Hindlimb muscle (tissue), 1 donor: ENCODE measurements at places on chromosomes 3 and 15.

GRCh38 chr3:77320514-77320913, 280.6 kb downstream of the ROBO2 start:
- DNase-seq = peak; percentile 25

DNA sequence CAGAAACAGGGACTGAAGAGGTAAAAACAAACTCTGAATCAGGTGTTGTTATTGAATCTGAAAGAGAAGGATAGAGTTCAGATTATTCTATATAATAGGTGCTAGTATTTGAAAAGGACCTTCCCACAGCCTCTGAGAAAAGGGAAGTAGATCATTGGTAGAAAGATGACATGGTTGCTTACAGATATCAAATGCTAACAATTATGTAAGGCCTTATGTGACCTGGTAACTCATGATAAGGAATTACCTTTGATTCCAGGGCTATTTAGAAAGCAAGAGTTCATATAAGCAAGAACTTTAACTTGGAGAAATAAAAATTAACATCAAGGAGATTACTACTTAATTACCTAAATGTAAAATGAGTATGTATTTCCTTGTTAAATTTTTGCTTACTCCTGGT, 7.6 kb downstream of the SLC27A2 start:
- DNase-seq = no peak

DNA sequence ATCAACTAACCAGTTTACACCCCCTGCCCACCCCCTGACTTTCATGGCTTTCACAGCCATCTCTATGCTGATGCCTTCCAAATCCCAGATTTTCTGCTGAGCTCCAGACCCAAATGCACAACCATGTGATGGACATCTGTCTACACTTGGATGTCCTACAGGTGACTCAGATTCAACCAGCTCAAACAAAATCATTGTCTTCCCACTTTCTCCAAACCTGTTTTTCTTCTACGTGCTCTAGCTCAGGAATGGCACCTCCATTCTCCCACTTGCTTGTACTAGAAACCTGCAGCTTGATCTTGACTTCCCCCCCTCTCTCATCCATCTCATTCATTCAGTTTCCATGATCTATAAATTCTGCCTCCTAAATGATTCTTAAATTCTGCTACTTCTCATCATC, 34.1 kb upstream of the RARRES1 start:
- DNase-seq = no peak

- DNase-seq = no peak
Measured at GRCh38 chr15:88023914-88024313, 232.6 kb downstream of the NTRK3 start.

GRCh38 chr15:63083541-63083940, 38.1 kb upstream of the LACTB start:
- DNase-seq = no peak

GRCh38 chr15:23869396-23869795, 182.3 kb upstream of the NDN start:
- no peak for DNase-seq

DNA sequence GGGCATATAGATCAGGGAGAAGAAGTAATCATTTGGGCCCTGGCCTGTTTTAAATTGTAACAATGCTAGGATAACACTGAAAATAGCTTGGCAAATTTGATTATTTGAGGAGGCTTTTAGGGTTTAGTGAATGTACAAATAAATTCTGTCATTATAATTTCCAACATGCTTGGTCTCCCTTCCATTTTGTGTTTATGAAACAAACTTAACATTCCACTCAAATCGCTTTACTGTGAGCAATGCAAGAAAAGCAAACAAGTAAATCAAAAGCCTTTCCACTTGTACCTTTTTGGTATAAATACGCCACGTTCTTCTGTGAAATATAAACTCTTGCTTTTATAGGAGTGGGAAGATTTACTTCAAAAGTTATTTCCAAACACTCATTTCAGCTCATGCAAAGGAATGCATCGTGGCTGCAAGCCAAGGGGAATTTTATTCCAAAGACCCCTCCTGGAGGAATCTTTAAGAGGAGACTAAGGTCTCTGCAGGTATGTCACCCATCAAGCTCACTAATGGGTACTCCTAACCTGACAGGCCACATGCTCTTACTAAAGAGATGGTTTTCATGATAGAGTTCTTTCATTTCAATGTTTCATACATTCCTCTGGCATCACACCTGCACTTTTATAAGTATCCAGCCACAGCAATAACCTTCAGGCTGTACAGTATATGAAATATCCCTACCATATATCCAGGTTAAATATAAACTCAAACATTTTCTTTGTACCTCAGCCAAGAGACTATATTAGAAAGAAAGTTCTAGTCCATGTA, 115.2 kb downstream of the P3H2 start:
- DNase-seq = no peak

- DNase-seq = no peak
Measured at GRCh38 chr3:26191556-26191955, 401.7 kb downstream of the OXSM start.

- DNase-seq = no peak
Measured at GRCh38 chr3:14265246-14265962, 86.8 kb downstream of the LSM3 start.

- DNase-seq = no peak
Measured at GRCh38 chr3:141414800-141415462, 46.6 kb downstream of the ZBTB38 start.

GRCh38 chr3:52461874-52462273, 6.5 kb downstream of the NISCH start:
- no peak for DNase-seq

DNA sequence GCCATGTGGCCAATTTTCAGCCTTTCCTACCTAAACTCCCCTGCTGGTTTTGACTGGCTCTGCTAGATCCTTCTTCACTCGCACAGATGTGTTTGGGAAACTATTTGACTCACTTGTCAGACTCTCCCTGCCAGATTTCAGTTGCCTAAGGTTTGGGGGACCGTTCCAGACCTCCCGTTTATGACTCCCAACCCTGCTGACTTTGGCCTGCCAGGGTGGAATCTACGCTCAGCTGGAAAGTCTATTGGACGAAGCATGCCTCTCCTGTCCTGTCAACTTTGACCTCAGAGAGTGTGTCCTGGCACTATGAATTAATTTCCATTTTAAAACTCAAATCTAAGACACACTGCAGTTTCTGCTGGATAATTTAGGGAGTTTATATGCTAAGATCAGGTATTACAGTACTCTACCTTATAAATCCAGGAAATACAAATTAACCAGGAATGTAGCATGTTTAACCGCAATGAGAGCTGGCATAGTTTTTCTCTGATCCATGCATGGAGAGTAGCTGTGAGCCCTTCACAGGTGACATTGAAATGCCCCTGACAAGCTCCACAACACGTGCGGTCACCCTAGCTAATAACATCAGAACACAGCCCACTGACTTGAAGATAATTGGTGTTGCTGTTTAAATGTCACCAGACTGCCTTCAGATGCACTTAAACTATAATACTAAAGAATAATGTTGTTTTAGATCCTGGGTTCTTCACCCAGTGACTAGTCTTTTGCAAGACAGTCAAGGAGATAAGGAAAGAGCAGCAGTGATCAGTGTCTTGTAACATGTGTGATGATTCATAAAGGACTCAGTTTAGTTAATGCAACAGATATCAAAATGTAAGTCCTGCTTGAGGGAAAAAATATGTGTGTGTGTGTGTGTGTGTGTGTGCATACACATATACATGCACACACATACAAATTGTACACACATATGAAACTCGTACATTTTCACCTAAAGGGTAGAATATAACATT, 223.0 kb upstream of the MCTP2 start:
- DNase-seq = no peak

DNA sequence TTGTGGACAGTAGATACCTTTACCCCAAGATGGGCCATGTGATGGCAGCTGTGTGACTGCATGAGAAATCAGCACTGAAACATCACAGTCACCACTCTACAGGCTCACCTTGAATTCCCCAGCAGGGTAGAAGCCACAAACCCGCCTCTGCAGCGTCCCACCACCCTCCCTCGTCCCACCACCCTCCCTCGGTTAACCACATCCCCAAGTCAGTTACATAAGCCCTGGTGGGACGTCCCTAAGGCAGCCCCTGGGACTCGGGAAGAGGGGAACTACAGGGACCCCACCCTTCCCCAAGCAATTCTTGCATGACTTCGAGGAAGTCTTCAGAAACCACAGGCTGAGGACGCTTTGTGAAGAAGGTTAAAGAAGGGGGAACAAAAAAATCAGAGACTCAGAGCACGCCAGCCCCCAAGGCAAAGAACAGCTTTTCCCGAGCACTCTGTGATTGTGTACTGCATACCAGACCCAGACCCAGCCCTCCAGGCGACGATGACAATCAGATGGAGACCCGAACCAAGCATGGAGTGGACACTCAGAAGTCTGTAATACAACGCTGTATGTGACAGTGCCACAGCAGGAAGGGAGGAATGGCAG, 60.5 kb downstream of the SH3BP5 start:
- no peak for DNase-seq

GRCh38 chr3:140219923-140220452, 285.0 kb downstream of the CLSTN2 start:
- DNase-seq = no peak

DNA sequence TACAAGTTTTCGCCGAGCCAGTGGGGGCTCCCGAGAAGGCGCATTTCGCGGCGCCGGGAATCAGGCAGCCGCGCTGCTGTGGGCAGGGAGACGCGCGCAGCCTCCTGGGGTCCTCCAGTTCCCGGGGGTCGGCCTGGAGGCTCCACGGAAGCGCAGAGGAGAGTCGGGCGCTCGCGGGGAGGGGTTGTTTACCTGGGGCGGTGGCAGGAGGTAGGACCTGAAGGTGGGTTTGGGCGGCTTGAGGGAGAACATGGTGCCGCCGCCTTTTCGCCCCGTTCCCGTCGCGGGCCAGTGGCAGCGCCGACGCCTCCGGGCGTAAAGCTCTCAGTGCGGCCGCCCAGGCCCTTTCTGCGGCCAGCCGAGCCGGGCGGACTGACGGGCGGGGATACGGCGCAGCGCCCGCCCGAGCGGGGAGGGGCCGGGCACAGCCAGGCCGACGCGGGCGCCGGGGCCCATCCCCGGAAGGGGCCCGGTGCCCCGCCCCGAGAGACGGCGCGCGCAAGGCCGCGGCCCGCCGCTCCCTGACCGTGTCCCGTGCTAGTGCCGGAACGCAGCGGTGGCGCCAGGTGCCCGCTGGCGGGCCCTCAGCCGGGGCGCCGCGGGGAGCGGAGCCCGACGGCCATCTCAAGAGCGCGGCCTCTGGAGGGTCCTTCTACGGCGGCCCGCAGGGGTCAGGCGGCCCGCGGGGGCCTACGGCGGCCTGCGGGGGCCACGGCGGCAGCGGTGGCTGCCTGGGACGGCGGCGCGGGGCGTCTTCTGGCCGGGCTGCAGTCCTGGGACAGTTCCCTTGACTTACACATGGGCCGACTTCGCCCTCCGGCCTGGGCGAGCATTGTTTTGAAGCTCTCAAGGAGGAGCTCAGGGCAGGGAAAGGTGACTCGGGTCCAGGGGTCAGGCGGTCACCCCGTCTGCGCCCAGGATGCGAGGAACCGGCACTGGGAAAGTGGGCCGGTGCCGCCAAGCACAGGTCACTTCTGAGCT, at the start of gene MTMR10:
Gene MTMR10, minus strand, starts transcription at position 374 of the 981 bp plus-strand sequence. Its CDS starts 122 bp downstream, at position 252.
- peak; percentile 84 for DNase-seq

GRCh38 chr15:36603987-36604386, 24.6 kb downstream of the CDIN1 start:
- DNase-seq = no peak

DNA sequence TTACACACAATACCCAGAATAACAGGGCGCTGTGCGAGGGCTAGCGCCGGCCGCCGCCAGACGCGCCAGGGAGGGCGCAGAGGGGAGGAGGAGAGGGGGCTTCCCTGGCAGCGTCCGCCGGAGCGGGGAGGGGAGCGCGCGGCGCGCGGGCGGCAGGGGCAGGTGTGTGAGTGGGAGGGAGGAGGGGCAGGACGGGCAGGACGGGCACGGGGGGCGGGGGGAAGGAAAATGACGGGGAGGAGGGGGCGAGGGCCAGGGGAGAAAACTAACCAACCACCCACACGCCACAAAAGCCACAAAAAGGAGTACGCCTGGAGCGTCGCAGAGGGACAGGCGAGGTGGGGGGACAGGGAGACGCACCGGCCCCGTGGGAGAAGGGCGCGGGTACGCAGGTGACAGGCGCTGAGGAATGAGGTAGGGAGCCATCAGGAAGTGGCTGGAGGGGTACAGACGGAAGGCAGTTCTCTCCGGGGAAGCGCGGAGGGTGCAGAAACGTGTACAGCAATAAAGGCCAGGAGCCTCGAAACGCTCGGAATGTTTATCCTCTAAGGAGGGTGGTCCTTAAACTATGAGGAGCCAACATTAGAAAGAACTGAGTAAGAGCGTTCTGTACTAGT, 610 bp upstream of the SATB1 start:
- no peak for DNase-seq

DNA sequence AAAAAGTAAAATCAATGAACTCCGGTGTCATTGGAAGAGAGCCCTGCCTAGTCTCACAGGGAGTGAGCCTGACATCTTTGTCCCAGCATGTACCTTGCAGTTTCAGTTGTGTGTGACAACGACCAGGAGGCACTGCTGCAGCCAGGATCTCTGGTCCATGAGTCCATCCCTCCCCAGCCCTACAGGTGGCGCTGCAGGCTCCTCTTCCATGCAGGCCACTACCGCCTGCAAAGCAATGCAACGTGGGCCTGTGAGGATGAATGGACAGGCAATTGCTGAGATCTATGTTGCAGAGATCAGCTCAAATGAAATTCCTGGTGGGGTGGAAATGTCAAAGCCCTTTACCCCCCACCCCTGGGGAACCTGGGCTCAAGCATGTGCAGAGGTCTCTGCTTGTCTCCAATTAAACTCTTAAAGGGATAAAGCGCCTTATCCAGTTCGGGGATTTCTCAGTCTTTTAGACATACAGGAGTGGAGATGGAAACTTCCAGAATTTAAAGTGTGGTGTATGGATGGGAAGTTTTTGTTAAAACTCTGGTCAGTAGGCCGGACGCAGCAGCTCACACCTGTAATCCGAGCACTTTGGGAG, 35.8 kb downstream of the TKT start:
- DNase-seq = peak; percentile 56

DNA sequence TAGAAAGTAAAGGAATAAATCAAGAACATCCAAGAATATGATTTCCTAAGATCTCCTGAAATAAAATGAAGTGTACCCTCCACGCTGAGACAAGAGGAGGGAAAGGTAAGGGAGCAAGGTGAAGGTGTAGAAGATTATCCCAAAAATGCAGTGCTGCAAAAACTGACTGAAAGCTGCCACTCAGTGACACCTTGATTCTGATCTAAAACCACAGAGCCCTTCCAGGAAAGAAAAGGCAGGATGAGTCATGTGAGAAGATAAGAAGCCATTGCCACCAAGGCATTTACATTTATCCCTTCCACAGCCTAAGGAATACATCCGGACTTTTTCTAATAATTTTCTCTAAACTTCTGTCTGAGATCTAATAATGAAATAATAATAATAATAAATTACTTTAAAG, 49.9 kb downstream of the IGSF11 start:
- no peak for DNase-seq

DNA sequence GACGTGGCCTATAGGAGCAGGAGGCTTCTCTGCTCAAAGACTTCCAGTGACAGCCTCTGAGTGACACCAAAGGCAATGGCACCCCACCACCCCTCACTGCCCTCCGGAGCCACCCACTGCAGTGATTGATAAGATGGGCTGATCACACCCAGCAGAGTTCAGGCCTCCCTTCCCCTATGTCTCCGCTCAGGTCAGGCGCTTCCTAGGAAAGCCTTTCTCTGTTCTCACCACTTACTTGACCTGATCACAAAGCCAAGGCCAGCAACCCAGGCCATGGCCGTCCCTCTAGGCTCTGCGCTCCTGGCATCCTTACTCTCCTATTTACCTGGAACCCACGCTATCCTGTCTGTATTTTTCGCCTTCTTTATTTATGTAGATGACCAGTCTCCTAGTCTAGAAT, 282.3 kb downstream of the OCA2 start:
- no peak for DNase-seq

GRCh38 chr15:49031804-49032203, 14.4 kb downstream of the SECISBP2L start:
- DNase-seq = no peak
